Progenitor cell of endocrine pancreas (in vitro differentiated cells): ENCODE measurements at places on chromosomes 2 and 18.

GRCh38 chr2:239203443-239204135, 197.2 kb downstream of the HDAC4 start:
- no peak for DNase-seq

DNA sequence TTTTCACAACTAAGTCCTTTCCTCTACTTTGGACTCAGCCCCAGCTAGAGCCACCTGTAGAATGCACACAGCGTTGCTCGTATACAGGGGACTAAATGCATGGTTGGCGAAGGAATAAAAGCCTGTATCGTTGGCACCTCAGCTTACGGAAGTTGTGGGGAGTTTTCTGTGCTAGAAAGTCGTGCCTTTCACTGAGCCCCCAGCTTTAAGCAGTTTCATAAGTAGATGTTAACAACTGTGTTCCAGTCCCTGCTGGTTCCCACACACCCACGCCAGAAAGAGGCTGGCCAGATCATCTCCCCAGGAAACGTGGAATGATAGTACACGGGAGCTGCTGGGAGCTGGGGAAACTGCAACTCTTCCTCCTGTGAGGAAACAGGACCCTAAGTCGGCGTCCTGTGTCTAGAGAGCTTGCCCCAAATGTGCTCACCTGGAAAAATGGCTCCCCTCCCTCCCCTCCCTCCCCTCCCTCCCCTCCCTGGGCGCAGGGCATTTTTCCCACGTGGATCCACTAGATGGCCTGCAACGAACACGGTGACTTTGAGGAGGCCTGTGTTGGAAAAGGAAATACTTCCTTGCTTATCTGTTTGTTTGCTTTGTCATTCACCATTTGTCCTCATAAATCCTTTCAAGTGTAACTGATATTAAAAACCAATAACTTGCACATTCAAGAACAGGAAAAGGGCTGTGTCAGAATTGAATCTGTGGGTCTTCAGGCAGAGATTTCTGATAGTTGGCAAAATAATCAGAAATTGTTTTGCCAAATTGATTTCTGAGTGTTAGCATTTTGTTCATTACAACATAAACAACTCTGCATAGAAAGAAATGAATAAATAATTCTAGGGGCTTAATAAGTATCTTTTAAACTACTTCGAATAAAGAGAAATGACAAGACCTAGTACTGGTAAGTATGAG, 43.9 kb upstream of the RFX8 start:
- DNase-seq, result no peak

GRCh38 chr18:54392543-54393023, 34.9 kb downstream of the C18orf54 start:
- no peak for DNase-seq

- DNase-seq, result no peak
These were observed 285.4 kb downstream of the ZNF516 start for GRCh38 chr18:76209597-76209996.

DNA sequence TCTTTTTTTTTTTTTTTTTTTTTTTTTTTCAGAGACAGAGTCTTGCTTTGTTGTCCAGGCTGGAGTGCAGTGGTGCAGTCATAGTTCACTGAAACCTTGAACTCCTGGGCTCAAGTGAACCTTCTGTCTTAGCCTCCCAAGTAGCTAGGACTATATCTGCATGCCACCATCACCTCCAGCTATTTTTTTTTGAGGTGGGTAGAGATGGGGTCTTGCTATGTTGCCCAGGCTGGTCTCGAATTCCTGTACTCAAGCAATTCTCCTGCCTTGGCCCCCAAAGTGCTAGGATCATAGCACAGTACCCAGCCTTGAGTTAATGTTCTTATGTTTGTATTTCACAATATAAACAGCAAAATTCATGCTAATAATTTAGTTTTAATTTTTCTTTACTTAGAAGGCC, 62.9 kb upstream of the IGFBP2 start:
- no peak for DNase-seq

DNA sequence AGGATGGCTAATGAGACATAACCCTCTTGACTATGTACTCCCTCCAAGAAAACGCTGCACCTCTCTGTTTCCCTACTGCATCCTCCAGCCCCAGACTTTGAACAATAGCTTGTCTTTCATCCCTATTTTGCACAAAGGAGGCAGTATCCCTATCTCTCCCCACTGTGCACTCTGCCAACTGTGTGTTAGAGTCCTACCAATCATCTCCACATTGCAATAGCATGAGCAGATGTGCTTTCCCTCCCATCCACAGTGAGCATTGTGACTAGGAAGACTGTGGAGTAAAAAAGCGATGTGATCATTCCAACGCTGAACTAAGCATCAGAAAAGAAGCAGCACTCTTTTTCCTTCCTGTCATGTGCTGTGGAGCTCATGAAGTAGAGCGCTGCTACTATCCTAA, 206.3 kb upstream of the GULP1 start:
- no peak for DNase-seq

GRCh38 chr18:5519448-5520298, 24.1 kb downstream of the EPB41L3 start:
- no peak for DNase-seq
